A549 treated with ZK216348 at 1 μM for 4 hours (cell line): ENCODE measurements at places on chromosomes 5 and 9. TPM values are rescaled to one million over a fixed set of nuclear protein-coding genes. Genes with fewer than 3 reads are reported as not detected.

CD274 gene
- 1.2 to 2.7 TPM (median 1.8 TPM) in 5 replicates for total RNA-seq

FGFR4 gene
- 10.3 to 26.0 TPM (median 25.5 TPM) in 5 replicates for total RNA-seq

ZBED3 gene
- total RNA-seq: 3.0 to 4.5 TPM (median 3.7 TPM) in 5 replicates

LIFR gene
- 3.1 to 8.2 TPM (median 6.1 TPM) in 5 replicates for total RNA-seq
